ENCODE measurements at places on chromosomes 7 and 10.
A peak's percentile ranks its signal among the peaks of the same experiment; 100 is the strongest.

DNA sequence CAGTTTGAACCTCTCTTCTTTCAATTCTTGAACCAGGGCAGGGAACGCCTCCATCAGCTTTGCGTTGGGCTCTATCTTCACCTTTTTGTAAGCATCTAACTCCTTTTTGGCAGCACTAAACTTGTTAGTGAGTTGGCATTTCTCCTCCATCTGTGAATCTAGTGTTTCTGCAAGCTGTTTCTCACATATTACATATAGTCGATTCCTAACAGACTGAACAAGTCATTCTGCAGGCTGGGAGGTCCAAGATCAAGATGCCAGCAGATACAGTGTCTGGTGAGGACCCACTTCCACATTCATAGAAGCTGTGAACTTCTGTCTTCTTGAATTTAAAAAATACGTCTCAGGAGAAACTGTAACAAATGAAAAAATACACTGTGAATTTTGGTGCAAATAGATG is 539.7 kb downstream of the ANKRD7 start:
- no peak for DNase-seq

DNA sequence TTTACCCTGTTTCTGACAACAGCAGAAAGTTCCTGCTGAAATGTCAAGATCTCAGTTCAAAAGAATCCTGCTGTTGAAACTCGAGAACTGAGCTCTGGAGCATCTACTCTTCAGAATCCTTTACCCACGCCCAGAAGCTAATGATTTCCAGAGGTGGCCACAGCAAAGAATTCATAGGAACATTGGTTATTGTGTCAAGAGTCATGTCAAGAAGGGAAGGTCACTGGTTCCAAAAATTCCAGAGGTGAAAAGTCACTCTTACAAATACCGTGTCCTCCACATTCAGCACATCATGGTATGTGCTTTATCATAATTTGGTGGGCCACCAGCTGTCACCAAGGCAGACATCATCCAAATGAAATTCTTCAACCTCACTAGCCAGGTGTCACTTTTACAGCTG is 394.4 kb upstream of the NPVF start:
- DNase-seq: no peak

DNA sequence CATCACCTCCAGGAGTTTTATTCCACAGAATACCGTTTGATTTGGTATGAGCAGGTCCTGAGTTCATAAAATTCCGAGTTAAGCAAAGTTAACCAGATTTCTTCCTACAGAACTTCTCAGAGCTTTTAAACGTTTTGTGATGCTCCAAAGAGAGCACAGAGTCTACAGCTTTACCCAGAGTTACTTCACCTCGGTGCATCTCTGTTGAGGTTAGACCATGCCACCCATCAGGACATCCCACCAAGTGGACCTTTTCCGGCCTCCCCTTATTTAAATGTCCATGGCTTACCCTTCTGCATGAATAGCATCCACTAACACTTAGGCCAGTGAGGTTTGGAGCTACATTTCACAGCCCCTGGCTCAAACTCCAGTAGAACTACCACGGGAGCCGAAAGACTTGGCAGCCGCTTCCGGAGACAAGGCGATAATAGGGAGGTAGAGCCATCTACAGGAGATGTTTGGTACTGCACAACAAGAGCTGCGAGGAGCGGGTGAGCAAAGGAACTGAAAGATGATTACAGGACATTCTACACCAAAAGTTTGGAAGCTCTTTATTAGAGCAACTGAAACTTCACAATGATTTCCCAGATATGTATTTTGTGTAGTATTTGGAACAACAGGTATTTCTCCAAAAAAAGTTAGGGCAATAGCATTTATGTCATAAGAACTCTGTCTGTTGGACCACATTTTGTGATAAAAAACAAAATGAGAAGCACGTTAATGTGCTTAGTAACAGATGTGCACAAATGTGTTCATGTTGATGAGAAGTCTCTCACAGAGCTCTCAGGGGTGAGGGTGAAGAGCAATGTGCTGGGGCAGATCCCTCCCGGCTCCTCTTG is 174.7 kb downstream of the HERPUD2 start:
- DNase-seq: peak; percentile 50

DNA sequence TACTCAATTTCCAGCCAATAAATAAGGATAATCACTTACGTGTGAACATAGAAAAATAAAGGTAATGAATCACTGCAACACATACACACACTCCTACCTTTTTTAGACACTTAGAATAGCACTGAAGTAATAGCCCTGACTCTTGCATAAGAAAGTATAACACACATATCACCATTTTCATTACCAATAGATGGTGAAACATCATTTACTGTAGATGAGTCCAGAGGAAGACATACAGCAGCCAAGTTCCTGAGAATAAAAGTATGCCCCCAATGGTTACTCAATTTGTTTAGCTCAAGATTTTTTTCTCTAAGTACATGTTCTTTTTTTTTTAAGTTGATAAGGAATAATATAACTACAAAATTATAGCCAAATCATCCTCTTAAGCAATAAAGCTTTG is 316.3 kb downstream of the PARD3 start:
- no peak for DNase-seq

- no peak for DNase-seq
Observed at GRCh38 chr10:89470628-89471027, 56.3 kb downstream of the IFIT5 start.

- DNase-seq: no peak
Observed at GRCh38 chr7:94397722-94398121, 3.0 kb downstream of the COL1A2 start.

DNA sequence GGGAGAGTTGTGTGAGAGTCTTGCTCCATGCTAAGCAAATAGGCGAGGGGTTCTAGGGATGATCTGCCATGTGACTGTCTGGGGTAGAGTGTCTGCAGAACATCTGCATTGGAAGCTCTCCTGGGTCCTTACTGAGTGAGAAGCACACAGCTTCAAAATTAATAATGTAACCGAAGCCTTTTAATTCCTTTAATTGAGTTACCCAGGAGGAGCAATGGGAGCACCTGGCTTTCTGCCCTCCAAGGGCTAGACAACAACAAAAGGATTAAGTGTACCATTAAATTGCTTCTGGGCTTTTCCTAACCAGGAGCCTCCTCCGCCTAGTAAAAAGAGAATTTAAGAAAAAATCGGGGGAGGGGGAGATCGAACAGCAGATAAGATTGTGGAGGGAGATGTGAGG is 102.0 kb upstream of the TBX20 start:
- no peak for DNase-seq

DNA sequence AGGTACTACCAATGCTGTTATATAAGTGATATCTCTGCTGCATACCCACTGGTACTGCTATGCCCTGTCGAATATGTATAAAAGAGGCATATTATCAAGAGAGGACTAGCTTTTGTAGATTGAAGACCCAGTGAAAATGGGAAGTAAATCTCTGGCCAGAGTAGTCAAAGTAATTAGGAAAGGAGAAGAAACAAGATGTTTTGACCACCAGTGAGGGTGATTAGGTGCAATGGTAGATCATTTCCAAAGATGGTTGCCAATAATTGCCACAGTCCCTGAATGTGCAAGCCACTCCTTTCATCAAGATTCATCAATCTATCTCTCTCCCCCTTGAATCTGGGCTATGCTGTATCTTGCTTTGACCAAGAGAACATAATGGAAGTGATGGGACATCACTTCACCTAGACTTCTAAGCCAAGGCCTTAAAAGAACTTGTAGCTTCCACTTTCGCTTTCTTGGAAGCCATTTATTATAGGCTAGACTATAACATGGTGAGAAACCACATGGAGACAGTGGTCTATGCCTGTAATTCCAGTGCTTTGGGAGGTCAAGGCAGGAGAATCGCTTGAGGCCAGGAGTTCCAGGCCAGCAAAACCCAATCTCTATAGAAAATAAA is 52.6 kb upstream of the ST8SIA6 start:
- DNase-seq: no peak

GRCh38 chr10:120978589-120979252 is 127.6 kb downstream of the WDR11 start:
- DNase-seq: no peak

GRCh38 chr7:31782411-31782991 is 95.5 kb downstream of the PPP1R17 start:
- DNase-seq: peak; percentile 30

DNA sequence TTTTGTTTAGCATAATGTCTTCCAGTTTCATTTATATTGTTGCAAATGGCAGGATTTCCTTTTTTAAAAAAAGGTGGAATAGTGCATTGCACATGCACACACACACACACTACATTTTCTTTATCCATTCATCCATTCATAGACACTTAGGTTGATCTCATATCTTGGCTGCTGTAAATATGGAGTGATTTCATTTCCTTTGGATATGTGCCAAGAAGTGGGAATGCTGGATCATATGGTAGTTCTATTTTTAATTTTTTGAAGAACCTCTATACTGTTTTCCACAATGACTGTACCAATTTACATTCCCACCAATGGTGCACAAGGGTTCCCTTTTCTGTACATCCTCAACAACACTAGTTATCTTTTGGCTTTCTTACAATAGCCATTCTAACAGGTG is 68.9 kb downstream of the EBLN1 start:
- DNase-seq: no peak

DNA sequence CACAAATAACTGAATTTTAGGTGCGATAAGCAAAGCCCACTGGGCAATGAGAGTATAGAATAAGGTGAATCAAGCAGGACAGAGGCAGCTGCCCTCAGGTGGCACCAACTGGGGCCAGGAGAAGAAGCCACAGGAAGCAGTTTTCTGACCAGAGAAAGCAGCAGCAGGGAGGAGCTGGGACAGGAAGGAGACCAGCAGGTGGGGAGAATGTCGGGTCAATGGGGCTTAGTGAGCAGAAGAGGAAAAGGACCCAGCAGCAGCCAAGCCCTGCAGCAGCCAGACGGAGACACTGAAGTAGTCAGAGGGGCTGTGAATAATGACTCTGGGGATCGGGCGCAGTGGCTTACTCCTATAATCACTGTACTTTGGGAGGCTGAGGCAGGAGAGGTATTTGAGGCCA is 209.6 kb upstream of the SH2B2 start:
- no peak for DNase-seq

DNA sequence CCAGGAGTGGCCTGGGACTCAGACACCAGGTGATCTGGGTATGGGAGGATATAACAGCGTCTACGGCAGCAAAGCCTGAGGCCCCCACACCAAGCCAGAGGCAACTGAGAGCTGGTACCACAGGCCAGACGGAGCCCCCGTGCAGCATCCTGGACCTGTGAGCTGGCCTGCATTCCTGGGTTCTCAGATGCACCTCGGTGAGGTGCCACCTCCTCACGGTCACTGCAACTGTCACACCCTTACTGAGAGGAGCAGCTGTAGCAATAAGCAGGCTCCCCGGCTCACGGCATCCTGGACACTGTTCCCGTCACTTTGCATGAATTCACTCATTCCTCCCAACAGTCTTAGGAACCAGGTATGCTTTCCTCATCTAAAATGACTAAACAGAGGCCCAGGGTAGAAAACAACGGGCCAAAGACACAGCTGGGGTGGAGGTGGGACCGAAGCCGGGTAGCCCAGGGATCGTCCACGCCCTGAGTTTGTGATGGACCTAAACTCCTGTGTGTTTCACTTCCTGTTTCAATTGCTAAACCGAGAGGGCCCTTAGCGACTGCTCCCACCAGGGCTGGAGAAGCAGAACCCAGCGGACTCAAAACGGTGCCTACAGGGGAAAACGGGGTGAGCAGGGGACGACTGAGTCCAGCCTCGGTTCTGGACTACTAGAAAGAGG is 98.7 kb downstream of the CTBP2 start:
- DNase-seq: no peak

DNA sequence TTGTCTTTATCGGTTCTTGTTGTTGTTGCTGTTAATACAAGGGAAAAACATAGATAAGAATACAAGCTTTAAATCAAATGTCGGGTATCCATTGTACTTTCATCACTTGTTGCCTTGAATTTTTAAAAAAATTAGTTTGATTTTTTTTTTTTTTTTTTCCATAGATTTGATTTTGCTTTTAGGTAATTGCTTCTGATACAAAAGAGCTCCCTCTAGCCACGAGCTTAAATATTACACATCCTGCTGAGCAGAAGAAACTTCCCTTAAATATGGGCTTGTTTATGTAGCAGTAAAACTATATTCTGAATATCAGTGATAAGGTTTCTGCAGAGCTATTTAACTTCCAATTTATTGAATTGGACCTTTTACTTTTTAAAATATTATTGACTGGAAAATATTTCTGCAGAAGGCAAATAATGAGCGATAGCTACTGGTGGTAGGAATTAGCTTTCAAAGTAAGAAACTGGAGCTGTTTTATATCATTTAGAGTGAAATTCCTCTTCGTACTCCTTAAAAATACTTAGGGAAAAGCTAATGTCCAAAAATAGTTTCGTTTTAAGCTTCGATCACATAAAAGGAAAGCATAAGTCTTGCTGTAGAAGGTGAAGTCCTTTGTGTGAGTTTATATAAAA is 216.9 kb downstream of the POLR1F start:
- DNase-seq: no peak

DNA sequence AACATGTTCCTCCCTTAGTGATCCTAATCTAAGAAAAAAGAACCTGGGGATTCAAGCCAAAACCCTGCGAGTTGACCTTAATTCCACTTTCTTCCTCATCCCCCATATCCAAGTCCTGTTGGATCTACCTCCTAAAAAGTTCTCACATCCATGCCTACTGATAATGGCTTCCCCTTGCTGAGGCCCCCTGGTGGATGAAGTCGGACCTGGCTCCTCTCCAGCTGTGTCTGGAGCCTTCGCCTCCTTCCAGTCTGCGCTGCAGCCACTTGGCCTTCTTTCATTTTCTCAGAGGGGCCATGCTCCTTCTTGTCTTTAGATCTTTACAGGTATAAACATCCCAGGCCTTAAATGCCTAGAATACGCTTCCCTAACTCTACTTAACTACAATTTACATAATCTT is 8.1 kb downstream of the PDE1C start:
- DNase-seq: no peak

DNA sequence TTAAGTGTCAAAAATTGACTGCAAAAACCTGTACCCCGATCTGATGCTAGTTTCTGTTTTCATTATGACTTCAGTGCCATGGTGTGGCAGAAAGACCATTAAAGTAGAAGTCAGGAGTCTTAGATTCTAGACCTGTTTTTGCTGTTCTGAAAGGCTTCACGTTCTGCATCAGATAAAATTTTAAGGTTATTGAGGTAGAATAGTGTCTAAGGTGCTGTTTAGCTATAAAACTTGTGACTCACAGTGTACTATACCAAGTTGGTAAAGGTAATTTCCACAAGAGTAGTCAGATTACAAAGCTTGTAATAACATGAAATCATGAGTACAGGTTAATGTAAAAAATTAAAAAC is 38.6 kb downstream of the ZNRF2 start:
- no peak for DNase-seq

- DNase-seq: no peak
Observed at GRCh38 chr10:100817268-100817839, 72.0 kb downstream of the PAX2 start.

DNA sequence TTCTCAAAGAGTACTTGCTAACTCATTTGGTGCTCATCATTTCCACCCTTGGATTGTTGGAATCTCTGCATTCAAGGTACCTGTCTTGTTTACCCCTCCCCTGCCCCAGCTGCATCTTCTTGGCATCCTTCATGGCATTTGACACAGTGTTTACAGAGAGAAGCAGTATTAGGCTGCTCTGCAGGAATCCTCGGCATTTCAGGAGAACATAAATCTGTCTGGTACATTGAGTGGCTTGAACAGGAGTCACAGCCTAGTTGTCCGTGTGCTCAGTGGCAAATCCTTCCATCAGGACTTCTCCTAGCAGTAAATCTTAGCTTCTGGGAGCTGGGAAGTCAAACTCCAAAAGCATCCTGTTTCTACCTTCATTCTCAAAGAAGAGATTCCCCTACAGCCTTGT is 136.8 kb upstream of the YAE1 start:
- no peak for DNase-seq

GRCh38 chr10:110487411-110488331 is 10.0 kb upstream of the DUSP5 start:
- no peak for DNase-seq

- DNase-seq: no peak
Observed at GRCh38 chr7:158024351-158024715, 563.3 kb downstream of the PTPRN2 start.

All from left renal pelvis (tissue), 4 donors.